ENCODE measurements at places on chromosomes 4 and X.

DNA sequence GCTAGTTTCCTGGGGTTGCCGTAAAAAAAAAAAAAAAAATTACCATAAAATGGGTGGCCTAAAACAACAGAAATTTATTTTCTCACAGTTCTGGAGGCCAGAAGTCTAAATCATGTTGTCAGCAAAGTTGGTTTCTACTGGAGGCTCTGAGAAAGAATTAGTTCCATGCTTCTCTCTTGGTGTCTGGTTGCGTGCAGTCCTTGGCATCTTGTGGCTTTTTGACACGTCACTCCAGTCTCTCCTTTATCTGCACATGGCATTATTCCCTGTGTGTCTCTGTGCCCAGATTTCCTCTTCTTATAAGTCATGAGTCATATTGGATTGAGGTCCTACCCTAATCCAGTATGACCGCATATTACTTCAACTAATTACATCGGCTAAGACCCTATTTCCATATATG lies 38.7 kb downstream of the SPATA4 start:
- no peak for DNase-seq

DNA sequence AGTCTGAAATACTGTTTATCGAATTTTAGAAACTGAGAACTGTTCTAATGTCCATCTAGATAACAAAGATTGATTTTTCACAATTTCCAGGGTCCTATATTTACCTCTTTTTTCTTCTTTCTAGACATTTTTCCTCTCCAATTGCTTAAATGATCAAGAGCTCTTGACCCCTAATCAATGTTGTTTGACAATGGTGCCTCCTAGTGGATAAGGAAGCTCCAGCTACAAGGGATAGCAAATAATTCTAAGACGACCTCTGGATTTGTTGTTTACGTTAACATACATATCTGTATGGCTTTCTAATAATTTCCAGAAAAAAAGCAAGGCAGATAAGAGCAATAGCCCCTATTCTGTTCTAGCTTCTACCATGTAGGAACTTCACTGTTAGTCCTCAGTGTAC lies 35.8 kb downstream of the GPR82 start:
- DNase-seq, result no peak

DNA sequence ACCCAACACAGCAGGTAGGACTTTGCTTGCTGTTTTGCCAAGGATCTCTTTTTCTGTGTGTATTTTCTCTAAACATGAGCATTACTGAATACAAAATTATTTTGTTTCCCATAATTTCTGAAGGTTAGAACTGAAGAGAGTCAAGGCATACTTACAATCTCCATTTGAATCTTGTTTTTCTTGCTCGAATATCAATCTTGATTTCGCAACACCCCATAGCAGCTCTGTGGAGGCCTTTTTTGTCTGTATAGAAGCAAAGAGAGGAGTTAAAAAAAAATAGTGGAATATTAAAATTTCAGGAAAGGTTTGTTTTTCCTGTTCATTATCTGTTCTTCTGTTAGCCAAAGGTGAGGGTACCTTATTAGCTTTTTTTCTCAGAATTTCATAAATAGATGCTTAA lies 92.9 kb downstream of the TNIP2 start:
- no peak for DNase-seq

DNA sequence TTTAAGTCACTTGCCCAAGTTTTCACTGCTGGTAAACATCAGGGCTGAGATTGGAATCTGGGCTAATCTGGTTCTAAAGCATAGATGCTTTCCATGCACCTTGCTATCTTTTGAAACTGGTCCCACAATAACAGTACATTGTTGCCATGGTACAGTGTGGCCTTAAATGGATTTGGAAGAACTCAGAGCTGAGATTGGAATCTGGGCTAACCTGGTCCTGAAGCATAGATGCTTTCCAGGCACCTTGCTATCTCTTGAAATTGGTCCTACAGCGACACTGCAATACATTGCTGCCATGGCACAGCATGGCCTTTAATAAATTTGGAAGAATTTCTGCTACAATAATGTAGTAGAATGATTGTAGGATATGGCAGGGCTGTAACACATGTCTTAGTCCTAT lies 28.6 kb downstream of the DAPP1 start:
- DNase-seq, result no peak

- DNase-seq, result peak; percentile 8
Measured at GRCh38 chr4:114384629-114385028, 214.0 kb upstream of the UGT8 start.

- no peak for DNase-seq
Measured at GRCh38 chr4:81081156-81081555, 50.6 kb downstream of the BMP3 start.

- DNase-seq, result no peak
Measured at GRCh38 chrX:149495573-149496071, 9.5 kb downstream of the IDS start.

DNA sequence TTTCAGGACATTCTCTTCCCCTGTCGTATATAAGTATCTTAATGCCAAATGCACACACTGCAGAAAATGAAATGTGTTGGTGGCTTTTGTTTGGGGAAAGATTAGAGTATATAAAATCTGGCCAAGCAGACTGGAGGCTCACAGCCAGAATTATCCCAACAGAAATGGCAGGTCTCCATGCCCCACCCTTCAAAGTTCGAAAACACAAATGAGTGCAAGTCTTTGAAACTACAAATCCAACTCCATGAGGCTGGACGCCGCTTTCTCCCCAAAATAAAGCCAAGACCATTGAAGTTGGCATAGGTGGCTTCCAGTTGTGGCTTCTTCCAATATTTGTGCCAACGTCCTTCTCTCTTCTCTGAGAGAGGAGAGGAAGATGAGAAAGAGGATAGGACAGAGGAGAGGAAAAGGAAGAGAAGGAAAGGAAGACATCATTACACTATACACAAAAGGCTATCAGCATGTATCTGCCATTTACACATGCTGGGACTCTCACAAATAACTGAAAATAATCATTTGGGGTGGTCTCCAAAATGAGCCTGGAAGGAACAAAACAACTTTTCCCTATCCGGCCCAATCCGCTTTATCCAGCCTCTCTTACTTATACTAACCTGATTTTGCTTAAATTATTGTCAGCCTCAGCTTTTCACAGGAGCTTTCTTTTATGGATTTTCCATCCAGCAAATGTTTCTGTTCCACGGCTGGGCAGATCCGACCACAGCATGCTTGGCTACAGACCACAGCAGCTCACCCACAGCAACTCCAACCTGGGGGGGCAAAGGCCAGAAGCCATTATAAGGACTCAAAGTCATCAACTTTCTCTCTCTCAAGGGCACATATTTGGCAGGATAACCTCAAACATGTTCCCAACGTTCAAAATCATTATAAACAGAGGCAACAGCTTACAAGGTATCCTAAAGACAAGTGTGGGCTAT lies 71.7 kb downstream of the APBB2 start:
- DNase-seq, result no peak

GRCh38 chr4:72468904-72469502 lies 100.0 kb downstream of the ADAMTS3 start:
- peak; percentile 0 for DNase-seq

- DNase-seq, result no peak
Measured at GRCh38 chr4:1417522-1418390, 11.5 kb upstream of the NKX1-1 start.

DNA sequence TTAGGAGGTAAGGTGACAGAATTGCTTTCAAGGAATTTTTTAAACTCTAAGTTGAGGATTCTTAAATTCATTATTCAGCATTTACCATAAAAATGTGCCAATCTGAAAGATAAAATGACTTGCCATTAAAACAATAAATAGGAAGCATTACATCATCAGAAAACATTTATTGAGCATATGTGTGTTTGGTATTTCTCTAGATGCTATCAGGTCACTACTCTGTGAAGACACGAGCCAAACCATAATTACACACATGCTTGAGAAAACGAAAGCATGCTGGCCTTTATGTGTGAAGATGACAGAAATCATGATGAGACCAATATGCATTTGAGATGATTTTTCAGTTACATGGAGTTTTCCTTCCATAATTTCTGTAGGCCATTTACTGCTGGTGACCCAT lies 12.3 kb upstream of the IL21 start:
- no peak for DNase-seq

GRCh38 chr4:152676052-152676854 lies 3.5 kb downstream of the TMEM154 start:
- DNase-seq, result no peak

- peak; percentile 67 for DNase-seq
Measured at GRCh38 chrX:40097504-40098263, at the start of gene BCOR. Gene BCOR, minus strand, starts transcription at chrX:40097958. Its CDS starts 20,029 bp downstream, at chrX:40077929.

DNA sequence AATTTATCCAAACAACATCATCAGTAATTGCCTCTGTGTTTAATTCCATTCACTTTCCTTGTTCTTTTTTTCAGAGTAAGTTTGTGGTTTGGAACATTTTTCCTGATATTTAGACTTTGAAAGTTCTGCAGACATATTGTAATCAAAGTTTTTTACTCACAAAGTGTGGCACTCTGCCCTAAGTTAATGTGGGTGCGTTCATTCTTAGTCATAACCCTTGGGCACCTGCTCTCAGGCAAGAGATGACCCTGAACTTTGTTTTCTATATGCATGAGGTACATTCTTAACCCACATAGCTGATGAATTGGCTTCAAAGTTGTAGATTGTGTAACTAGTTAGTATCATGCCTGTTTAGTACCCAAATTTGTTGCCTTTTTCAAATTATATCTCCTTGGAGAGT lies 424.3 kb downstream of the GRXCR1 start:
- no peak for DNase-seq

GRCh38 chrX:6363188-6363587 lies 134.5 kb upstream of the NLGN4X start:
- no peak for DNase-seq

- DNase-seq, result no peak
Measured at GRCh38 chr4:74724979-74725378, 69.3 kb downstream of the BTC start.

GRCh38 chr4:63663870-63664269 lies 745.4 kb downstream of the TECRL start:
- no peak for DNase-seq

DNA sequence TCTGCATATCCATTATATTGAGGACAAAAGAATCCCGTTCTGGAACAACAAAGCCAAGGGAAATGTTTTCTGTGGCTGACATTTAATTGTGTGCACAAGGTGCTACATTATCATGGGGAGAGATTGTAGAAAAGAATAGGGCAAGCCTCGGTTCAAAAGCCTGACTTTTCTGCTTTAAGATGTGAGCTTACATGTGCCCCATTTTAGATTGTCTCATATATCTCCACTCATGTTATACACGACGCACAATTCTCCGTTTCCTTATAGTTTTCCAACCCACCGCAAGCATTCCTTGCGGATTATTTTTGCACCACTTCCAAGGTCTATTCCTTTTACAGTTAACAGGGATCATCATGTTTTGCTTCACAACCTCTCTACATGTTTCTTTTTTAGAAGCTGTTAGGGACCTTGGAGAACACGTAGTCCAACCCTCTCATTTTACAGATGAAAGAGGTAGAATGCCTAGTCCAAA lies 99.6 kb upstream of the MAML3 start:
- no peak for DNase-seq

DNA sequence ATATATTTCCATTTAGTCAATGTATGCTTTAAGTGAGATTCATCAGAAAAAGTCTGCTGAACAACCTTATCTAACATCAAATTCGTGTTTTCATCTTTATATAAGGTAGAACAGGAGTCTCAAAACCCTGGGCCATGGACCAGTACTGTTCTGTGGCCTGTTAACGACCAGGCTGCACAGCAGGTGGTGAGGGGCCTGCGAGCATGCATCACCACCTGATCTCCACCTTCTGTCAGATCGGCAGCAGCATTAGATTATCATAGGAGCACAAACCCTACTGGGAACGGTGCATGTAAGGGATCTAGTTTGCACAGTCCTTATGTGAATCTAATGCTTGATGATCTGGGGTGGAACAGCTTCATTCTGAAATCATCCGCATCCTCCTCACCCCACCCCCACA lies 3.2 kb downstream of the CTSO start:
- DNase-seq, result no peak

DNA sequence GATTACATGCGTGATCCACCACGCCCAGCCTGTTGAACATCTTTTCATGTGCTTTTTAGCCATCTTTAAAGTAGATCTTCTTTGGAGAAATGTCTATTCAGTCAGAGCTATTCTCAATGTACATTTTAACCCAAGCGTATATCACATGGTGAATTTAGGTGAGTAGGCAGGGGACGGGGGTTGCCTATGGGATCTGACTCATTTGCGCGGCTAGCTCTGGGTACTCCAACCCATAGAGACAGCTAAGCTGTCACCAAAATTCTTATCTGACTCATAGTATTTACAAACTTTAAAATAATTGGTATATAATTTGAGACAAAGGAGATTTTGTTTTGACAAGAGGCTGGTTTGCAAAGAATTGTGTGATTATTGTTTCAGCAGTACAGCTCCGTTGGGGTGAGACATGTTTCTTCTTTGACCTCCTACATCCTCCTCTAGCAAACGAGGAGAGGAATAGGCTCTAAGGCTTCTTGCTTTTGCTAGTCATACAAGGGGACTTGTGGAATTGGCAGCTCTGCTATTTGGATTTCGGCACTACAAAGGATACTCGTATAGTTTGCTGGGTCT lies 12.0 kb downstream of the NSDHL start:
- no peak for DNase-seq

- DNase-seq, result no peak
Measured at GRCh38 chrX:1713296-1713695, 98.4 kb downstream of the ASMT start.

- DNase-seq, result no peak
Measured at GRCh38 chr4:184447664-184448063, 26.7 kb downstream of the IRF2 start.

DNA sequence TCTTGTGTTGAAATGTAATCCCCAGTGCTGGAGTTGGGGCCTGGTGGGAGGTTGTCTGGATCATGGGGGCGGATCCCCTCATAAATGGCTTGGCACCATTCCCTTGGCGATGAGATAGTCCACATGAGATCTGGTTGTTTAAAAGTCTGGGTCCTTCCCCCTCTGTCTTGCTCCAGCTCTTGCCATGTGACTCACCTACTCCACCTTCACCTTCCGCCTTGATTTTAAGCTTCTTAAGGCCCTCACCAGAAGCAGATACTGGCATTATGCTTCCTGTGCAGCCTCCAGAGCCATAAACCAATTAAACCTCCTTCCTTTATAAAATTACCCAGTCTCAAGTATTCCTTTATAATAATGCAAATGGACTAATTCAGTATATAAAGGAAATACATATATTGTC lies 111.5 kb downstream of the NR3C2 start:
- DNase-seq, result no peak
